ENCODE measurements at places on chromosomes 7 and 10. TPM values are rescaled to one million over a fixed set of nuclear protein-coding genes. Genes with fewer than 3 reads are reported as not detected.

C10orf67 gene
- not detected for total RNA-seq

PRRT4 gene
- total RNA-seq: not detected

MGAM2 gene
- not detected for total RNA-seq

GARIN1A gene
- total RNA-seq: 0.07 TPM

IFIT1B gene
- total RNA-seq: not detected

ZNF853 gene
- 0.07 TPM for total RNA-seq

TAC1 gene
- not detected for total RNA-seq

EGFR gene
- 3.5 TPM for total RNA-seq

TMEM196 gene
- not detected for total RNA-seq

CYP2C19 gene
- not detected for total RNA-seq

DGKI gene
- 0.20 TPM for total RNA-seq

PCDH15 gene
- not detected for total RNA-seq

STRIP2 gene
- 8.2 TPM for total RNA-seq

SNX10 gene
- 2.8 TPM for total RNA-seq

MYO1G gene
- 0.25 TPM for total RNA-seq

SUN3 gene
- total RNA-seq: not detected

ZPBP gene
- total RNA-seq: not detected

RNF133 gene
- 0.15 TPM for total RNA-seq

TSPAN15 gene
- 65.7 TPM for total RNA-seq

CAMK2B gene
- 0.20 TPM for total RNA-seq

SLC39A12 gene
- not detected for total RNA-seq

C1GALT1 gene
- total RNA-seq: 36.4 TPM

CDHR3 gene
- 0.30 TPM for total RNA-seq

OGDHL gene
- total RNA-seq: not detected

CNPY1 gene
- not detected for total RNA-seq

NPSR1 gene
- total RNA-seq: not detected

INA gene
- total RNA-seq: 1.1 TPM

ICA1 gene
- 10.9 TPM for total RNA-seq

OR2A7 gene
- not detected for total RNA-seq

ANKRD7 gene
- 0.49 TPM for total RNA-seq

PLXNA4 gene
- total RNA-seq: 2.2 TPM

RADIL gene
- 0.47 TPM for total RNA-seq

CYP2E1 gene
- under 0.01 TPM for total RNA-seq

C10orf88 gene
- 5.7 TPM for total RNA-seq

ATOH7 gene
- not detected for total RNA-seq

SPDYE2 gene
- total RNA-seq: not detected
